Activated CD8-positive, alpha-beta T cell treated with anti-CD3 and anti-CD28 coated beads, Interleukin-2, amount 10 ng/mL, durations not matched to agents 7 days and 5 days (primary cell): ENCODE measurements at places on chromosomes 3 and 15. TPM values are rescaled to one million over a fixed set of nuclear protein-coding genes. Genes with fewer than 3 reads are reported as not detected.

The TTLL13 gene
- total RNA-seq = not detected

The MESP2 gene
- total RNA-seq = not detected

The MYZAP gene
- not detected for total RNA-seq

The TAGLN3 gene
- total RNA-seq = not detected

The NCK1 gene
- total RNA-seq = 39.1 TPM

The CELF6 gene
- total RNA-seq = 0.70 TPM

The TNFAIP8L3 gene
- total RNA-seq = not detected

- no peaks in the 10 kb centered on the region for H3K27me3 ChIP-seq
- peaks cover 22% of the 10 kb centered on the region for H3K36me3 ChIP-seq
- peak within 1 kb of the TSS; percentile 78 for H3K4me3 ChIP-seq
- DNase-seq = no peak
- H3K4me1 ChIP-seq = peaks cover 70% of the 10 kb centered on the region
- H3K27ac ChIP-seq = peak within 1 kb of the TSS; percentile 97
Measured at GRCh38 chr15:44736181-44736765, at the start of gene TRIM69. TSS of gene TRIM69 (plus strand) at chr15:44736528. CDS start at chr15:44736705, 177 bp downstream.

GRCh38 chr15:73850228-73850627 is 23.1 kb upstream of the TBC1D21 start:
- H3K4me1 ChIP-seq = no peaks in the 10 kb centered on the region
- no peak overlapping the region for H3K4me3 ChIP-seq
- peaks cover 6% of the 10 kb centered on the region for H3K27me3 ChIP-seq

- H3K36me3 ChIP-seq = no peaks in the 10 kb centered on the region
- H3K27ac ChIP-seq = no peak overlapping the region
- no peaks in the 10 kb centered on the region for H3K4me1 ChIP-seq
- H3K4me3 ChIP-seq = no peak overlapping the region
- no peaks in the 10 kb centered on the region for H3K27me3 ChIP-seq
- DNase-seq = no peak
Measured at GRCh38 chr3:31873254-31873820, 107.7 kb downstream of the OSBPL10 start.

- no peak overlapping the region for H3K4me3 ChIP-seq
- H3K36me3 ChIP-seq = no peaks in the 10 kb centered on the region
- no peak overlapping the region for H3K27ac ChIP-seq
- H3K27me3 ChIP-seq = peaks cover 2% of the 10 kb centered on the region
- no peak for DNase-seq
Measured at GRCh38 chr15:69127306-69127705, 33.1 kb upstream of the GLCE start.

DNA sequence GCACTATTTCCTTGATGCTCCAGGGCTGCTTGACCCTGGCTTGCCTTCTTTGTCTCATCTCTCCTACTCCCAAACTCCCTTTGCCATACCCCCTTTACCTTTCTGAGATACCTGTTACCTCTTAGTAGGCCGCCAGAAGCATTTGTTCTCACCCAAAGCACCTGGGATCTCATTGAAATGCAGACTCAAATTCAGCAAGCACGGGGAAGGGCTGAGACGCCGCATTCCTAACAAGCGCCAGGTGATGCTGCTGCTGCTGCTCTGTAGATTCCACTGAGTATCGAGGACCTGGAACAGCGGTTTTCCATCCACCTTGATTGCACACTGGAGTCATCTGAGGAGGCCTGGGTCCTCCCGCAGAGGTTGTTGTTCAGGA is 91.8 kb downstream of the TMEM266 start:
- no peak overlapping the region for H3K4me3 ChIP-seq
- peaks cover 7% of the 10 kb centered on the region for H3K27me3 ChIP-seq
- no peak for DNase-seq
- H3K36me3 ChIP-seq = no peaks in the 10 kb centered on the region

DNA sequence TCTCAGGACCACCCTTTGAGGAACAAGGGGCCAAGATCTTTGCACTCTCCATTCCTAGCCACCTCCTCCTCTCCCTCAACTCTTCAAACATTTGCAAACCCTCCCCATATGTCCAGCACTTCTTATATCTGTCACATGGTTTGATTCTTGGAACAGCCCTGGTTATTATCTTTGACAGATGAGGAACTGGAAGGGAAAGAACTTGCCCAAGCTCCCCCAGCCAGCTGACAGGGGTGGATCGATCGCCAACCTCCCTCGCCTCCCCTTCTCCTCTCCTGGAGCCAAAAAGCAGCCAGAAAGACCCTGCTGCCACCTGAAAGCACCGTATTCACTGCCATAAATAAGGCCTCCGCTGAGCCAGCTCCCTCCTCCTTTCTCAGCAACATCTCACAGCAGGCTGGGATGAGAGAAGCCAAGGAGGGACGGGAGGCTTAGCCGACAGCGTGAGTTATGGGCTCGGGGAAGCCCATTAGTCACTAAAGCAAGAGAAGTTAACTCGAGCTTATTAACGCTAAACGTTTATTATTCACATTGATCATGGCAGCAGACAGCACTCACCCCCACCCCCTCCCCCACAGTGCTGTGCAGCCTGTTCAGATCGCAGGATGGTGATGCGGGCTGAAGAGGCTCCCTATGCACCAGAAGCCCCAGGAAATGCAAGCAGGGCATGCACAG is 22.2 kb upstream of the FGD5 start:
- H3K4me3 ChIP-seq = no peak overlapping the region
- DNase-seq = no peak
- no peak overlapping the region for H3K27ac ChIP-seq
- H3K4me1 ChIP-seq = peaks cover 4% of the 10 kb centered on the region
- no peaks in the 10 kb centered on the region for H3K36me3 ChIP-seq

GRCh38 chr15:56919609-56920366 is 1.3 kb downstream of the TCF12 start:
- no peaks in the 10 kb centered on the region for H3K27me3 ChIP-seq
- peak; percentile 32 for DNase-seq
- H3K4me1 ChIP-seq = peaks cover 36% of the 10 kb centered on the region
- peak overlapping the region; percentile 95 for H3K4me3 ChIP-seq

DNA sequence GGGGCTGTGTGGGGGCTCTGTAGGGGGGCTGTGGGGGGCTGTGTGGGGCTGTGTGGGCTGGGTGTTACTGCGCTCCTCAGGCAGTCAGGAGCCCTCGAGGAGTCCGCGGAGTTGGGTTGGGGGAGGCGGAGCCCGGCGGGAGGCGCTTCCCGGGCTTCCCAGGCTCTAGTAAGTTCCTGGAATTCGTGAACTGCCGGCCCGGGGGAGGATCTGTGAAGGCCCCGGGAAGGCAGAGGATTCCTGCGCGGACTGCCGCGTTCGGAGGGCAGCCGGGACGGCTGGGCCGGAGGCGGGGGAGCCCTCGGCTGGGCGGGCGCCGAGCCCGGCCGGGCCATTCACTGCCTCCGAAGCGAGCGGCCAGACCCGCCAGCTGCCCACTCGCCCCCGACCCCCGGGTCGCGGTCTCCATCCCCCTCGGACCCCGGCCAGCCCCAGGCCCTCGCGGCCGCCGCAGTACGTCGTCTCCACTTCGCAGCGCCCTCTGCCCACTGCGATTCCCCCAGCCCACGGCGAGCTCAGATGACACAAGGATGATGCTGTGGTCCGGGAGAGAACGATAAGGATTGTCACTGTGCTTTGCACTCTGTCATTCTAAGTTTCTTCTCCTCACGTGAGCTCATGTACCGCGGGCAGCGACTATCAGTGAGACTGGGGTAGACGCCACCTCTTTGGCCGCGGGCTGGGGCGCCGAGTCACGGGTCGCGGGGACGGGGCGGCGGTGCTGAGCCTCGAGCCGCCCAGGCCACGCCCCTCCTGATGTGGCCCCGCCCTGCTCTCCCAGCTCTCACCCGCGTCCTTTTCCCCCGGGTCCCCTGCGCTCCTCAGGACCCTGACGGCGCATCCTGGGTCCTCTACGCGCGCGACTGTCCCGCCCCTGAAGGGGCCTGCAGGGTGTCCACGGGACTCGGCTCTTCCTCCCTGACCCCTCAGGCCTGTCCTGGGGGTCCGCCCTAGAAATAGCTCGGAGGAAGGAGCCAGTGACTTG is 65.3 kb downstream of the KLF13 start:
- H3K4me3 ChIP-seq = peak overlapping the region; percentile 83
- no peaks in the 10 kb centered on the region for H3K27me3 ChIP-seq
- H3K27ac ChIP-seq = peak overlapping the region; percentile 89
- peak; percentile 87 for DNase-seq
- peaks cover 58% of the 10 kb centered on the region for H3K4me1 ChIP-seq
- peaks cover 17% of the 10 kb centered on the region for H3K36me3 ChIP-seq
